ENCODE measurements at places on chromosomes 11 and 22. TPM values are rescaled to one million over a fixed set of nuclear protein-coding genes. Genes with fewer than 3 reads are reported as not detected.

The HSPB2 gene
- 2.5 TPM for total RNA-seq

The GRAP2 gene
- 5.8 TPM for total RNA-seq

The PHOX2A gene
- not detected for total RNA-seq

The APLNR gene
- 0.47 TPM for total RNA-seq

The CD6 gene
- total RNA-seq = 15.7 TPM

The ARHGAP8 gene
- 14.9 TPM for total RNA-seq

The OR5L1 gene
- not detected for total RNA-seq

The TPBGL gene
- total RNA-seq = not detected

The DDTL gene
- 9.9 TPM for total RNA-seq

The OR10D3 gene
- not detected for total RNA-seq

The B3GAT3 gene
- 26.6 TPM for total RNA-seq

The SAA4 gene
- total RNA-seq = not detected

The EXPH5 gene
- total RNA-seq = 8.0 TPM

The CAPRIN1 gene
- 107 TPM for total RNA-seq

The FAM181B gene
- 0.27 TPM for total RNA-seq

The HTR3A gene
- 0.95 TPM for total RNA-seq

The OR4A16 gene
- not detected for total RNA-seq

The MS4A4A gene
- total RNA-seq = 4.7 TPM

The LGALS1 gene
- total RNA-seq = 352 TPM

The OR10A2 gene
- total RNA-seq = not detected

The NRGN gene
- 0.67 TPM for total RNA-seq

The CARD10 gene
- total RNA-seq = 111 TPM

The FGF19 gene
- 3.2 TPM for total RNA-seq

The HBG1 gene
- total RNA-seq = not detected

The MS4A3 gene
- not detected for total RNA-seq

The ALDH3B1 gene
- 23.8 TPM for total RNA-seq

The HEPHL1 gene
- not detected for total RNA-seq

The MPPED2 gene
- total RNA-seq = 1.5 TPM

The MIOX gene
- not detected for total RNA-seq

The GDPD4 gene
- not detected for total RNA-seq

The DRG1 gene
- 31.3 TPM for total RNA-seq

The KLHDC7B gene
- total RNA-seq = 1.1 TPM

The CD3E gene
- total RNA-seq = 8.8 TPM

The LRRC74B gene
- not detected for total RNA-seq

The ART1 gene
- total RNA-seq = not detected

The SCGB1D2 gene
- not detected for total RNA-seq

The C11orf16 gene
- total RNA-seq = not detected

The LINC01488 gene
- not detected for total RNA-seq

The FAM180B gene
- total RNA-seq = not detected

The FAM118A gene
- 278 TPM for total RNA-seq

The IFITM10 gene
- total RNA-seq = 3.2 TPM

The TSGA10IP gene
- total RNA-seq = not detected

The GP1BB gene
- 2.7 TPM for total RNA-seq

The OR52A1 gene
- total RNA-seq = not detected

The SYT9 gene
- not detected for total RNA-seq

The GAL gene
- total RNA-seq = not detected

The MGAT3 gene
- 52.1 TPM for total RNA-seq

The RELT gene
- total RNA-seq = 1.2 TPM

The RPS19BP1 gene
- 59.4 TPM for total RNA-seq

The LMO2 gene
- total RNA-seq = 6.8 TPM

Data from Peyer's patch (tissue), 4 donors.